Breast epithelium (tissue), 4 donors: ENCODE measurements at places on chromosomes 13 and 19. TPM values are rescaled to one million over a fixed set of nuclear protein-coding genes. Genes with fewer than 3 reads are reported as not detected.

Gene ZNF540
- total RNA-seq: 9.7 TPM

Gene PCDH17
- total RNA-seq: 5.9 TPM

Gene FUT3
- 1.3 TPM for total RNA-seq

Gene GIPR
- total RNA-seq: 4.9 TPM

- no peak overlapping the region for H3K27ac ChIP-seq
- no peak for DNase-seq
- H3K4me3 ChIP-seq: no peak overlapping the region
- no peaks in the 10 kb centered on the region for H3K36me3 ChIP-seq
Measured at GRCh38 chr13:67377919-67378318, 147.8 kb upstream of the PCDH9 start.

DNA sequence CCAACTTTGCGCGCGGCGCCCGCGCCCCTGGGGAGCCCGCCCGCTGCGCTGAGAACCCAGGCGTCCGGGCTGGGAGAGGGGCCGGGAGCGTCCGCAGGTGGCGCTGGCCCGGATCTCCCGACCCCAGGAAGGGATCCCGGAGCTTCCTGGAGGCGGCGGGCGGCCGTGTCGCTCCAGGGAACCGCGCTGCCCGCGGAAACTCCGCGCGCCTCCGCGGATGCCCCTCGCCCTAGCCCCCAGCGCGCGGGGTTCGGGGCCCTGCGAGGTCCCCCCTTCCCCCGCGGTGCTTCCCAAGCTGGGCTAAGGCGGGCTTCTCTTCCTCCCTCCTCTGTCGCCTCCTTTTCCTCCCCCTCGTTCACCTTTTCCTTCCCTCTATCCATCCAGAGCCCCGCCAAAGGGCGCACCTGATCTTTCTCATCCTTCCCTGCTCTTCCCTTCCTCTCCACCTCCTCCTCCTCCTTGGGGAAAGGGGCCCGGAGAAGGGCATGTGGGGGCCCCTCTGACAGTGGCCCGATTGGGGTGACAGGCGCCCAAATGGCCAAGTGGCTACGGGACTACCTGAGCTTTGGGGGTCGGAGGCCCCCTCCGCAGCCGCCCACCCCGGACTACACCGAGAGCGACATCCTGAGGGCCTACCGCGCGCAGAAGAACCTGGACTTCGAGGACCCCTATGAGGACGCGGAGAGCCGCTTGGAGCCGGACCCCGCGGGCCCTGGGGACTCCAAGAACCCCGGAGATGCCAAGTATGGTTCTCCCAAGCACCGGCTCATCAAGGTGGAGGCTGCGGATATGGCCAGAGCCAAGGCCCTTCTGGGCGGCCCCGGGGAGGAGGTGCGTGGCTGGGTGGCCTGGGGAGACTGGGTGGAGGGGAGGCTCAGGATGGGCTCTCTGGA lies 710 bp downstream of the SHD start:
- H3K36me3 ChIP-seq: no peaks in the 10 kb centered on the region
- H3K27ac ChIP-seq: no peak overlapping the region
- H3K4me1 ChIP-seq: peaks cover 12% of the 10 kb centered on the region
- peaks cover 12% of the 10 kb centered on the region for H3K27me3 ChIP-seq
- DNase-seq: no peak

DNA sequence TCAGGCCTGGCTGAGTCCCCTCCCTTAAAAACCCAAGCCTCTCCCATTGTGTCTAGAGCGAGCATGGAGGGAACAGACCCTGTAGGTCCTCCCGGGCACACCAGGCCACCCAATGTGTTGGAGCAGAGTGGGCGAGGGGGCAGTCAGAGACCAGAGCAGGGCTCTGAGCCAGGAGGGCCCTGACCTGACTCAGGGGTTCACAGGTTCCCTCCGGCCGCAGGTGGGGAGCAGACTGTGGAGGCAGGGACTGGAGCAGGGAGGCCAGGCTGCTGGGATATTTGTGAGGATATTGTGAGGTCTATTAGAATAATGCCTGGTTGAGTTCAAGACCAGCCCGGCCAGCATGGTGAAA lies 1.6 kb upstream of the TYROBP start:
- no peak overlapping the region for H3K27ac ChIP-seq
- H3K36me3 ChIP-seq: no peaks in the 10 kb centered on the region
- no peaks in the 10 kb centered on the region for H3K27me3 ChIP-seq
- no peaks in the 10 kb centered on the region for H3K4me1 ChIP-seq
- DNase-seq: no peak

DNA sequence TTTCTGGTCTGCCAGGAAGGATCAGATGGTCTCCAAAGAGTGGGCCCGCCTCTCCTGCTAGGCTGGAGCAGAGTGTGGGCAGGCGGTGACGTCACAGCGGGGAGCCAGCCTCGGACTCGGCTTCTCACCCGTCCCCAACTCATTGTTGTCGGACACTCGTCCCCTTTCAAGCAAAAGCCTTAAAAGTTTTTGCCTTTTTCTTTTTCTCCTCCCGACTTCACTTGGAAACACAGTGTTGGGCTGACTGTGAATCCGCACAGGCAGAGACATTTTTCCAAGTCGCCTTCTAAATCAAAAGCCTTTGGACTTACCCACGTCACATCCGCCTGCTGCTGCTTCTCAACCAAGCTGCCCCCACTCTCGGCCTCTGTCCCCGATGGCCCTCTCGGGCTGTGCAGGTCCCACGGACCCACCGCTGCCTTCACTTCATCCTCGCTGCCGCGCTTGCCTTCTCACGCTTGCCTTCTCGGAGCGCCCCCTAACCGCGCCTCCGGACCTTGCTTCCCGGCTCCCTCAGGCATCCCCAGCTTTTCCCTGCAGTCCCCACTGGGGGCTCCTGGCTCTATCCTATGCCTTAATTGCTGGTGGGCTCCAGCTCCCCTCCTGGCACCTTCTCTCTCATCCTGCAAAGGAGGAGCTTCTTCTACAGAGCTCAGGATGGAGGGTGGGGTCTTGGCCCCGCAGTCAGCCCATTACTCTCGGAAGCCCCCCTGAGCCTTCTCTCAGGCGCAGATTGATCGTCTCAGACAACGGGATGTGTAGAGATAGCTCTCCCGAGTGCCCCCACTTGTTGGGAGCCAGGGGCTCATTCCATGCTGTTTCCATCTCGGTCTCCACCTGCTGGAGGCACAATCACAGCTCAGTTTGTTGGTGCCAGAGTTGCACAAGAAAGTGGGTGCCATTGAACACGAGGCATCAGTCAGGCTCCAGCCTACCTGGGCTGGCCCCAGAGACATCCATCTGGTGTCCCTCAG lies 3.9 kb upstream of the ZNF135 start:
- H3K4me3 ChIP-seq: peak overlapping the region; percentile 28
- peak overlapping the region; percentile 87 for H3K27ac ChIP-seq
- H3K27me3 ChIP-seq: no peaks in the 10 kb centered on the region
- DNase-seq: no peak

DNA sequence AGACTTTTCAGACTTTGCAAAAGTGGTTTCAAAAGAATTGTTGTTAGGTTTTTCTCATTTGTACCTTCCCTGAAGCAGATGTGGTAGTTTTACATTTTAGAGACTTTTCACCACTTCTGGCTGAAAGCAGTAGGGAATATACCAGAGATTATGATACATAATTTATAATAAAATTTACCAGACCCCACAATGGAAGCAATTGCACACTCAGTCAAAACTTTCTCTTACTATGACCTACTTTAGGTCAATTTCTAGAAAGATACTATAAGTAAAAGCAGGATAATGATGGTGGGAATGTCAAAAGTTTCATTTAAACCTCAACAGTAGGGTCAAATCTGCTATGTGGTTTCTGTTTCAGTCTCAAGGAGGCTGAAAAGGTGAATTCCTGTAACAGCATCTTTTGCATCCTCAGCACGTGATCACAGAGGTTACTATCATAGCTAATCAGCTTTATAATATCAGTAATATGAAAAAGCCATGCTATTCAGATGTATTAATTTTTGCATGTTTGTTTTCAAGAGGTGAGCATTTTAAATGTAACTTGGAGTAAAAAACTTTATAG lies 26.9 kb downstream of the PCCA start:
- no peak for DNase-seq
- H3K27ac ChIP-seq: no peak overlapping the region
- H3K4me3 ChIP-seq: no peak overlapping the region
- peaks cover 4% of the 10 kb centered on the region for H3K36me3 ChIP-seq
- no peaks in the 10 kb centered on the region for H3K27me3 ChIP-seq

DNA sequence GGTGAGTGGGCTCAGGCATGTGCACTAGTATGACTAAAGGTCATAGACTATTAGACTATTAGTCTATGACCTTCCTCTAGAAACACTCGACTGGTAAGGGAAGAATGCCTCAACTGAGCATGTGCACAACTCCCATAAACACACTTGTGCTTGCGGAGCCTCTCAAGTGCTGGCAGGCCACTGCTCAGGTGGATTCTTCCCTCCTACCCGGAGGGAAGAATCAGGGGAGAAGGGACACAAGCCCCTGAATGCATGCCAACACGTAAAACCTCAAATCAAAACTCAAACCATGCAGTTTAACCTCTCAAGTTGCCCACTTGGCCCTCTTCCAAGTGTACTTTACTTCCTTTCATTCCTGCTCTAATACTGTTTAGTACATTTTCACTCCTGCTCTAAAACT lies 287.6 kb upstream of the SGCG start:
- no peak overlapping the region for H3K27ac ChIP-seq
- H3K27me3 ChIP-seq: no peaks in the 10 kb centered on the region
- DNase-seq: no peak
- H3K4me1 ChIP-seq: no peaks in the 10 kb centered on the region

DNA sequence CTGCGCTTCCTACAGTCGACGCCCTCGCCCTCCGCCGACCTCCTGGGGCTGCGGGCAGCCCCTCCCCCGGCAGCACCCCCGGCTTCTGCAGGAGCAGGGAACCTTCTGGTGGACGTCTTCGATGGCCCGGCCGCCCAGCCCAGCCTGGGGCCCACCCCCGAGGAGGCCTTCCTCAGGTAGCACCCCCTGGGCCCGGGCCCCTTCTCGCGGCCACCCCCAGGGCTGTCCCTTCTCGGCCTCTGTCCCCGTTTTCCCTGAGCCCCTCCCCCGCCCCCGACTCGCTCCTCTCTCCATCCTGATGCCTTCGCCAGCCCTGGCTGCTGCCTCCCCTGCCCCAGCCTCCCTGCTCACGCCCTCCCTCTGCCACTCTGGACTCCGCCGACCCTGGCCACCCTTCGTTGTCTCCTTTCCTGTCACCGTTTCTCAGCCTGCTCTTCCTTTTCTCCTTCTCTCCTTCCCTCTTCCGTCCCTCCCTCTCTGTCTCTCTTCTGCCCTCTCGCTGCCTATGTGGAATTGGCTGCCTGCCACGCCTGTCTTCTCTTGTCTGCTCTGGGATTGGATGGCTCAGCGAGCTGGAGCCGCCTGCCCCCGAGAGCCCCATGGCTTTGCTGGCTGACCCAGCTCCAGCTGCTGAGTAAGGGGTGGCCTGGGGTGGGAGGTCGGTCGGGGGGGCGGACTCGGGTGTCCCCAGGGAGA lies 11.0 kb downstream of the FUZ start:
- no peaks in the 10 kb centered on the region for H3K4me1 ChIP-seq
- no peaks in the 10 kb centered on the region for H3K27me3 ChIP-seq
- H3K36me3 ChIP-seq: no peaks in the 10 kb centered on the region

DNA sequence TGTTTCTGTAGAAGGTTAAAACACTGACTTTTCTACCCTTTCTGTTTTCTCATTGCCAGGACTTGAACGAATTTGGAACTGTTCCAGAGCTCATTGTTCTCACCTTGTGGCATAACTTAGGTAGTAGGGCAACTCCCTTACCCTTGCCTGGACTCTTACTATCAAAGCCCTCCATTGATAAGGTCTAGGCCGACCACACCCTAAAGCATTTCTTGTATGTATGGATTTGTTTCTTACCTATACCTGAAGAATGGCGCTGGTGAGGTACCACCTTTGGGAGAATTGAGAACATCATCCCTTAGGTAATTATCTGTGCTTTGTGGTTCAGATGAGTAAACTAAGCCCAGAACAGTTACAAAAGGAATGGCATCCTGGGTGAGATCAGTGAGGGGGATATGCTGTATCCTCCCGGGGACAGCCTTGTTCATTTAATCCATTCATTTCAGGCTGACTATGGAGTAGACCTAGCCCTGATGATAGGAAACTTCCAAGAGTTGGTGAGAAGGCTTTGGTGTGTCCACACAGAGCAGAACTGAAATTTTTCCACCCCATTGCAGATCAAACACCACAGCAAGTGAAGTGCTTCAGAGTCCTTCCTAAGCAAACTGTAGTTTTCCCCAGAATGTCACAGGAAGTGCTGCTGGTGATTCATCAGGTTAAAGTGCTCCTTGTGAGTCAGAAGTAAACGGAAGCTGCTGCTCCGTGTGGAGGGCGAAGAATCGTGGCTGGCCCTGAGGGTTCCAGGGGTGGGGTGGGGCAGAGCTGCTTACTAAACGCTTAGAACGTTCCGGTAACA lies 113.0 kb downstream of the TEX26 start:
- peak; percentile 61 for DNase-seq
- H3K27ac ChIP-seq: peak overlapping the region; percentile 75
- H3K36me3 ChIP-seq: no peaks in the 10 kb centered on the region
- no peaks in the 10 kb centered on the region for H3K27me3 ChIP-seq
- H3K4me3 ChIP-seq: no peak overlapping the region
- H3K4me1 ChIP-seq: peaks cover 4% of the 10 kb centered on the region

- H3K27ac ChIP-seq: no peak overlapping the region
- H3K27me3 ChIP-seq: no peaks in the 10 kb centered on the region
- no peaks in the 10 kb centered on the region for H3K36me3 ChIP-seq
Measured at GRCh38 chr19:16836115-16837034, 7.2 kb downstream of the SIN3B start.

DNA sequence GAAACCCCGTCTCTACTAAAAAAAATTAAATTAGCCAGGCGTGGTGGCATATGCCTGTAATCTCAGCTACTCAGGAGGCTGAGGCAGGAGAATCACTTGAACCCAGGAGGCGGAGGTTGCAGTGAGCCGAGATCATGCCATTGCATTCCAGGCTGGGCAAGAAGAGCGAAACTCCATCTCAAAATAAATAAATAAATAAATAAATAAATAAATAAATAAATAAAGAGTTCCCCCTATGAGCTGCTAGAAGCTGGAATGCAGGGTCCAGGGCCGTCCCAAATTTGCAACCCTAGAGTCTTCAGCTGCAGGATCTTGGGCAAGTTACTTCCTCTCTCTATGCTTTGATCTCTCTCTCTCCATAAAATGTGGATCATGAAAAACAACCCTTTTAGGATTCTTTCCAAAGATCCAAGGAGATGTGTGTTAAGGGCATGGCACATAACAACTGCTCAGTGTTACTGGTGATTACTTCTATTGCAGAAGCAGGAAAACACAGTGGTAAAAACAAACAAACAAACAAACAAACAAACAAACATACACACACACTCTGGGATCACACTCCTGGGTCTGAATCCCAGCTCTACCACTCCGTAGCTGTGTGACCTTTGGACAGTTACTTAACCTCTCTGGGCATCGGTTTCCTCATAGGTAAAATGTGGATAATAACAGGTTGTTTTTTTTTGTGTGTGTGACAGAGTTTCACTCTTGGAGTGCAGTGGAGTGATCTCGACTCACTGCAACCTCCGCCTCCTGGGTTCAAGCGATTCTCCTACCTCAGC lies 78.8 kb downstream of the CACNA1A start:
- no peak overlapping the region for H3K4me3 ChIP-seq
- H3K4me1 ChIP-seq: no peaks in the 10 kb centered on the region
- no peak for DNase-seq

- H3K27ac ChIP-seq: no peak overlapping the region
- no peak for DNase-seq
- no peak overlapping the region for H3K4me3 ChIP-seq
- no peaks in the 10 kb centered on the region for H3K36me3 ChIP-seq
Measured at GRCh38 chr13:94286581-94286980, 192.9 kb downstream of the DCT start.
